Bronchial epithelial cell (primary cell): ENCODE measurements at places on chromosomes 3 and 15. TPM values are rescaled to one million over a fixed set of nuclear protein-coding genes. Genes with fewer than 3 reads are reported as not detected.

LYSMD2 gene
- 2.4 and 4.2 TPM in 2 replicates for total RNA-seq

HHATL gene
- not detected in 2 replicates for total RNA-seq

CHRFAM7A gene
- total RNA-seq = under 0.01 and 0.51 TPM in 2 replicates

EFHB gene
- 0.13 and 0.26 TPM in 2 replicates for total RNA-seq

SLC24A5 gene
- not detected in 2 replicates for total RNA-seq

EPB42 gene
- not detected in 2 replicates for total RNA-seq

MESP1 gene
- 0.26 and 1.4 TPM in 2 replicates for total RNA-seq

SCN5A gene
- under 0.01 TPM in 1 of 2 replicates, not detected in the other for total RNA-seq

GRK7 gene
- total RNA-seq = 0.13 TPM in 1 of 2 replicates, not detected in the other

SLC9A9 gene
- 1.3 and 1.4 TPM in 2 replicates for total RNA-seq

LRRIQ4 gene
- not detected in 2 replicates for total RNA-seq

GHSR gene
- not detected in 2 replicates for total RNA-seq

SCN11A gene
- total RNA-seq = not detected in 2 replicates

MST1R gene
- total RNA-seq = 20.4 and 33.7 TPM in 2 replicates

WNT5A gene
- 3.9 and 11.6 TPM in 2 replicates for total RNA-seq

TM4SF18 gene
- total RNA-seq = not detected in 2 replicates
